GM03348 (cell line): ENCODE measurements at places on chromosomes 7 and 10.
A peak's percentile ranks its signal among the peaks of the same experiment; 100 is the strongest.

DNA sequence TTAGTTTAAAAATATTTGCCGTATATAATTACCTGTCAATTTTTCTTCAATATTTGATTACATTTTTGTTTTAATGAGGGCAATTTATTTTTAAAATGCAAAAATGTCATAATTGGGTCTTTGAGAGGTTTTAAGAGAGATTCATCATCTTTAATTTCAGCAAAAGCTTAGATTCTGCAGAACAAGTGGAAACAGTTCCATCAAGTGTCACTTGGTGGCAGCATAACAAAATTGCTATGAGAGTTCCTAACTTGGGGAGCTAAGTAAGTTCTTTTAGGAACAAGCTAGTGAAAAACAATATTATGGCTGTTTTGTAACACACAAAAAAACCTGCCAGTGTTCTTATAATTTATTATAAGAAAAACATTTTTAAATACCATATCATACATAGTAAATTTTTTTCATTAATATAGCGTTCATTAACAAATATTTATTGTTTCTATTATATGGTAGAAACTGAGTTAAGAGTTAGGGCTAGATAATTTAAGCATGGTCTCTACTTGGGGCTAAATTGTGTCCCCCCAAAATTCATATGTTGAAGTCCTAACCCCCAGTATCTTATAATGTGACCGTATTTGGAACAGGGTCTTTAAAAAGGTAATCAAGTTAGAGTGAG is 155.2 kb downstream of the MAGI2 start:
- DNase-seq = peak; percentile 51

DNA sequence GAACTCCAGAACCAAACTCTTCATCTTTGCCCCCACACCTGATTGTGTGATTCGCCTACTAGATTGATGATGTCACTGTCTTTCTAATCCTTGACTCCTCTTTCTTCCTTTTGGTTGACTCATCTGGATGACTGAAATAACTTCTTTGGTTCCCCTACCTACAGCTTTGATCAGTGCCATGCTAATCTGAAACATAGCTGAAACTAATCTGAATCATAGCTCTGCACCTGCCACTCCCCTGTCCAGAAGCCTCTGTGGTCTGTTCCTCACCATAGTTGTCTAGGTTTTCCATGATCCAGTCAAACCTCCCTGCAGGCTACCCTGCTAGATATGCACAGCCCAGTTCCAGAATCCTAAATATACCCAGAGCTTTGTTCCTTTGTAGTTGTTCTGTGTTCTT is 51.9 kb downstream of the ZNF365 start:
- DNase-seq = no peak

- DNase-seq = no peak
Observed at GRCh38 chr7:128928882-128929788, 8.6 kb upstream of the IRF5 start.

DNA sequence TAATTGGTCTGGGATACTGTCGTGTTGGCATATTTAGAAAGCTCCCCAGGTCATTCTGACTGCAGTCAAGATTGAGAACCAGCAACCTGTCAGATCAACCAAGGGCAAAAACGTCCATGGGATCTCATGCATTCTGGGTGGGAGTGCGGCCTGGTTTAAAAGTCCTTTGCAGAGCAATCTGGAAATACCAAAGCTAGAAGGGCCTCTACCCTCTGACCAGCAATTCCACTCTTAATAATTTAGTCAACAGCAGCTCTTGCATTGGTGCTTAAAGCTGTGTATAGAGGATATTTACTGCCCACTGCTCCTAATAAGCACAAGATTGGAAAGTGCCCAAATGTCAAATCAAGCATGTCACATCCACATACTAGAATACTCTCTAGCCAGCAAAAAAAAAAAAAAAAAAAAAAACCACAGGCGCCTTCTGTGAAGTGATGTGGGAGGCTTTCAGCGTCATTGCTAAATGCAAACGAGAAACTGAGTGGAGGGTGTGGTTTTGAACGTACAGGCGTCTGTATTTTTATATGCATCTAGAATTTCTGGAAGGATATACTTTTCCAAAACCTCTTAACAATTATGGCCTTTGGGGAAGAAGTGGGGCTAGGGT is 44.8 kb upstream of the HSPA12A start:
- no peak for DNase-seq

GRCh38 chr10:129810-130209 is 5.4 kb upstream of the ZMYND11 start:
- peak; percentile 40 for DNase-seq

- DNase-seq = no peak
Observed at GRCh38 chr7:116324582-116324981, 114.2 kb downstream of the TES start.

DNA sequence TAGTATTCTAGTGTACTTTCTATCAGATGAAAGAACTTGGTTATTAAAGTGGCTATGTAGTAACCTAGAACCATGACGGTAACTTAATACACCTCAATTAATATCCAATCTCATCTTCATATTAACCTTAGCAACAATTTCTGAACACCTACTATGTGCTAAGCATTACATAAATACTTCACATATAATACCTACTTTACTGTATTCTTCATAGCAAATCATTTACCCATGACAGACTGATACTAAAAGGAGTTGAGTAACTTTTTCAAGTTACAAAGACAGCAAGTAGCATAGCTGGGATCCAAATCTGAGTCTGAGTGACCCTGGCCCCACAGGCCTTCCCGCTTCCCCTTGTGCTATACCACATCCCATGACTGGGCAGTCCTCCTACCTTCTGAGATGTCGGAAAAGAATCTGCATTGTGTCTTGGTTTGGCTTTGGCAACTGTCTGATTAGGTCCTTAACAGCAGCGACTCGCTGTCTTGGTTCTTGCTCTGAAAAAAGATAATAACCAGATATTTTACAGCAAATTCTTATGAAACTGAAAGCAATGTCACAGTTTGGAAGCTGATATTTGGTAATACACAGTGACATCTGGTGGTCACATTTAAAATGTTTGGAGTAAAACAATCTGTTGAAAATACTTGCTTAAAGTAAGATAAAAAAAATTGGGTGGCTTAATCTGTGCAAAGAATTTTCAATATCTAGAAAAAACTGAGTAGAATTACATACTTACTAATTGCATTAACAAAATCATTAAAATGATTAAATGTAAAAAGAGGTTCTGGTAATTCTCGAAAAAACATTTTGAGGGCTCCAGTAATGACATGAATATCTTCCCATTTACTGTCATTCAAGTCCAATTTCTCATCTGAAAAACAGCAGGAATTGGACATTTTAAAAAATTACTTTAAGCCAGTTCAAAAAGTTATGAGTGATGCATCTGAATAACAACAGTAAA is 120.1 kb downstream of the ARHGAP12 start:
- DNase-seq = peak; percentile 37
